Amygdala (tissue), 56 donors: ENCODE measurements at places on chromosomes 11 and 22.

GRCh38 chr11:134155946-134156865 lies 67.6 kb downstream of the NCAPD3 start:
- DNase-seq: no peak

- no peak for DNase-seq
These were observed 7.3 kb downstream of the NAV2 start for GRCh38 chr11:19719960-19720359.

DNA sequence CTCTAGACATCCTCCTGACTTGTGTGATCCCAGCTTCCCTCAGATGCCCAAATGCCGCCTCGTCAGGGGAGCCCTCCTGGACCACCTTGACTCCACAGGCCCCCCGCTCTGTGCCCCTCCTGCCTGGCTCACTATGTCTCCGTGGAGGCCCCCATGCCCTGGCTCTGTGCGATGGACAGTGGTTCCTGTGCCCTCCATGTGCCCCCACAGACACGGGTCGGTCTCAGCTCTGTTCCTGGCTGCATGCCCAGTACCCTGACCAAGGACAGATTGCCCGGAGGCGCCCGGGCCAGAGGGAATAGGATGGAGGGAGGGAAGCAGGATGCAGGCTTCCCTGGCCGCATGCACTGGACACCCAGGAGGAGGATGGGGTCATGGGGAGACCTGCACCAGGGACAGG lies 1274.6 kb downstream of the BRD1 start:
- no peak for DNase-seq

DNA sequence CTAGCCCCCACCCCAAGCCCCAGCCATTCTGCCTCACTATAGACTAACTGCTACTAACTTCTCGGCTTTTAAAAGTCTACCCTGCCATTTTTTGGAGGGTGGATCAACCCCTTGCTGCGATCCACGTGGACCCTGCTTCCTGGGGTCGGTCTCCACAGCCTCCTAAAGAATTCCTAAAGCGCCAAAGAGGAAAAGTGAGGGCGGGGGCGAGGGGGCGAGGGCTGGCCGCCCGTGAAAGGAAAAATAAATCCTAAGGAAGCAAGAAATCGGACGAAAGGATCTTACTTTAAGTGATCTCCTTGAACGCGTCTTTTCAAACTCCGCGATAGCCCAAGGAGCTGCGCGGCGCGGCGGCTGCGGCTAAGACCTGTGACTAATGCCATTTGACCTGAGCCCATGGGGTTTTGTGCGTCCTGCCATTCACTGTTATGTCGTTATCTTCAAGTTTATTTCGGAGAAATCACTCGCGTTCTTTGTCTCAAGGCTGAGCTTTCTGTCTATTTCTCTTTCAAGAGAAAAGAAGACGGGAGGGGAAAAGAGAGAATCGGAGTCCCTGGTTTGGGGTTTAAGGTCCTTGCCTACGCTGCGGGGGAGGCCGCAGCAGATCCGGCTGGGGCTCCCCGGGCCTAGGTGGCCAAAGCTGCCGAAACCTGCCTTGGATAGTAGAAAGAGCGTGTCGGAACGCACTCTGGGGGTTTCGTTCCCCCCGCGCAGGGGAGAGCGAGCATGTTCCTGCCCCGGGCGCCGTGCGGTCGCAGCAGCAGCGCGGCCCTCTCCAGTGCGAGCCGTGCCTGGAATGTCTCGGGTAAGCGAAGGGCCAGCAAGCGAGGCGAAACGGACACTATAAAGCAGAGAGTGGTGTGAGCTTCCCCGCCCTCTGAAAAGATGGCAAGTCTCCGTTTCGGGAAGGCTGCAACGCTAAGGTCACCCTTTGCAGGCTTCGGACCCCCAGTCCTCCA lies 2.8 kb upstream of the DBX1 start:
- no peak for DNase-seq

- DNase-seq: no peak
These were observed 67.3 kb downstream of the GAS2 start for GRCh38 chr11:22733475-22734248.

- DNase-seq: no peak
These were observed 30.2 kb downstream of the SBF1 start for GRCh38 chr22:50444663-50445062.

GRCh38 chr11:35237860-35238715 lies 99.1 kb downstream of the CD44 start:
- peak; percentile 16 for DNase-seq

DNA sequence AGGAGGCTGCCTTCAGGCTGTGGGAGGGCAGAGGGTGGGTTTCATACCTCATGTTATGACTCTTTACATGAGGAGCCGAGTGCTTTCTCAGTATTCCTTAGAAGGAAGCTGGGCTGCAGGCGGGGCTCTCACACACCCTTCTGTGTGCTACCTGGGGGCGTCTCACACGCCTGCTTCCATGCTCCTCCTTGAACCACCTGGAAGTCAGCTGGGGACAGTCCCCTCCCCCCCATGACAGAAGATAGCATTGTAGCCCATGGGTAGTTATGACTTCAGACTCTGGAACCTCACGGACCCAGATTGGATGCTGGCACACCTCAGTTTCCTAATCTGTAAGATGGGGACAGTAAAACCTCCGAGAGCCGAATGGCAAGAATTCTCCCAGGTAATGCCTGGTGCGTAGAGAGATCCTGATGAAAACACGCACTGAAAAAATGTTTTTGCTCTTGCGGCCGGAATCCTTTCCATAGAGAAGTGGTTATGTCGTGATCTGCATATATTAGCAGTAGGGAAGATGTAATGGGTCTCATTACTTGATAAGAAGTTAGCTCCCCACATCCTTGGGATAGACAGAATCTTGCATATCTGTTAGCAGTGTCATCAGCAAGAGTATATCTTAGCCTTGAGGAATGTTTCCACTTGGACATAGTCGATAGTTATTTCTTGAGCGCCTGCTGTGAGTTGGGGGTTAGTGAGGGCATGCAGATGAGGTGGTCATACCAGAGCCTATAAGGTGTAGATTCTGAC lies 4.9 kb downstream of the DAGLA start:
- no peak for DNase-seq
